ENCODE measurements at places on chromosomes 3 and 15. TPM values are rescaled to one million over a fixed set of nuclear protein-coding genes. Genes with fewer than 3 reads are reported as not detected.

SUCNR1 gene
- total RNA-seq, result not detected

CCR3 gene
- total RNA-seq, result not detected

GOLGA6B gene
- total RNA-seq, result not detected

CYP8B1 gene
- total RNA-seq, result not detected

EPHB1 gene
- total RNA-seq, result not detected

KNSTRN gene
- total RNA-seq, result 60.7 TPM

IL17RB gene
- 0.14 TPM for total RNA-seq

RBP2 gene
- not detected for total RNA-seq

- no peaks in the 10 kb centered on the region for H3K27me3 ChIP-seq
- no peak for DNase-seq
- no peaks in the 10 kb centered on the region for H3K4me1 ChIP-seq
- no peak overlapping the region for H3K27ac ChIP-seq
- H3K4me3 ChIP-seq, result no peak overlapping the region
Measured at GRCh38 chr3:61015408-61015807, 235.8 kb downstream of the FHIT start.

DNA sequence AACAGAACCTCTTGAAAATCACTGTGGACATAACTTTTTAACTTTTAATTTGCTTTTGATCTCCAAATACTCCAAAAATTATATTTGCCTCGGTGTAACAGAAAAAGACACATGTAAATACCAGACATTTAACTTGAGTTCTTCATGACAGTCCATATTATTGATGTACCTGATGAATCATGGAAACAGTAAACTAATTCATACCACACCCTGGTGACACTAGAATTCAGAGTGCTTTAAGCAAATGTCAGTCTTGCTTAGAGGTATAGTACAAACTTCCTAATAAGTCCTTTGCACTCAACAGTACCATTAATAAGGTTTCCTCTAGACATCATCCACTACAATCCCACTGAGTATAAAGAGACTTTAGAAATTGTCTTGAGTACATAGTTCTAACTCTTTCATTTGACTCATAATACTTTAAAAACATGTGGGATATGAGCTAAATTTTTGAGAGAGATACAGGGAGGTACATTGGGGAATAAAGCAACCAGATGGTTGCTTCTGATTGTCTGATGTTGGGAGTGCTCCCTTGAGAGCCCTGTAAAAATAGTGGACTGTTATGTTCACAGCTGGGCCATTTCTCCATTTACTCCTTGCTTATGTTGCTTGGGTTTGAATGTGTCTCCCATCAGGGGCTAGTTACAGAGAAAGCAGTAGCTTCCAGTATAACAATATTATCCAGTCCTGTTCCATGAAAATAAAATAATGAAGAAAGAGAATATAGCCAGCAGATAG lies 175.7 kb downstream of the ALCAM start:
- H3K4me1 ChIP-seq, result no peaks in the 10 kb centered on the region
- H3K27ac ChIP-seq, result no peak overlapping the region
- DNase-seq, result no peak
- no peaks in the 10 kb centered on the region for H3K27me3 ChIP-seq
- no peak overlapping the region for H3K4me3 ChIP-seq
- peaks cover 14% of the 10 kb centered on the region for H3K36me3 ChIP-seq

DNA sequence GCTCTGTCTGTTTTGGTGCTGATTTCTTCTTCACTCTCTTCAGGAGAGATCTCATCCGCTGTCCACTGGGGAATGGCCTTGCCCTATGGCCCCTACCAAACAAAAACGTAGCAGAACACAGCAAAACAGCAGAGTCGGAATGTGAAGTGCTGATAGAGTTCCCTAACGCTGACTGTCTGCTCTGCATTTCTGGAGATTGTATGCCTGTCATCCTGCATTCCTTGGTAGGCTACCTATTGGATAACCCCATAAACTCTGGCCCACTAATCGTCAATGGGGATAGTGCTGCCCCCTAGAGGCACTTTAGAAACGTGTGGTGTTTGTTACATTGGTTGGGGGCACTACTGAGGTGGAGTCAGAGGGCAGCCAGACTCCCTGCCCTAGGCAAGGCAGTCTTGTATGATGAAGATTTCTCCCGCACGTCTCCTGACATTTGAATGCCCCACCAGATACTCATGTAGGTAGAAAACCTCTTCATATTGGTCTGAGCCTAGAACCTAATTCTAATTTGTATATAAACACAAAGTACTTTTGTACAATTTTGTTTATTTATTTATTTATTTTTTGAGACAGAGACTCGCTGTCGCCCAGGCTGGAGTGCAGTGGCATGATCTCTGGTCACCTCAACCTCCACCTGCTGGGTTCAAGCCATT lies 15.6 kb upstream of the MAGEF1 start:
- peak overlapping the region; percentile 2 for H3K27ac ChIP-seq
- H3K4me1 ChIP-seq, result no peaks in the 10 kb centered on the region
- DNase-seq, result peak; percentile 70
- H3K4me3 ChIP-seq, result no peak overlapping the region
- no peaks in the 10 kb centered on the region for H3K27me3 ChIP-seq
- no peaks in the 10 kb centered on the region for H3K36me3 ChIP-seq

- H3K27ac ChIP-seq, result no peak overlapping the region
- H3K27me3 ChIP-seq, result no peaks in the 10 kb centered on the region
- H3K4me1 ChIP-seq, result peaks cover 49% of the 10 kb centered on the region
- no peak overlapping the region for H3K4me3 ChIP-seq
Measured at GRCh38 chr3:171187706-171188290, 161.3 kb upstream of the SLC2A2 start.

- no peaks in the 10 kb centered on the region for H3K27me3 ChIP-seq
- no peaks in the 10 kb centered on the region for H3K36me3 ChIP-seq
- no peak overlapping the region for H3K4me3 ChIP-seq
- no peaks in the 10 kb centered on the region for H3K4me1 ChIP-seq
- no peak for DNase-seq
- H3K27ac ChIP-seq, result no peak overlapping the region
Measured at GRCh38 chr15:35505141-35505540, 40.8 kb downstream of the DPH6 start.

DNA sequence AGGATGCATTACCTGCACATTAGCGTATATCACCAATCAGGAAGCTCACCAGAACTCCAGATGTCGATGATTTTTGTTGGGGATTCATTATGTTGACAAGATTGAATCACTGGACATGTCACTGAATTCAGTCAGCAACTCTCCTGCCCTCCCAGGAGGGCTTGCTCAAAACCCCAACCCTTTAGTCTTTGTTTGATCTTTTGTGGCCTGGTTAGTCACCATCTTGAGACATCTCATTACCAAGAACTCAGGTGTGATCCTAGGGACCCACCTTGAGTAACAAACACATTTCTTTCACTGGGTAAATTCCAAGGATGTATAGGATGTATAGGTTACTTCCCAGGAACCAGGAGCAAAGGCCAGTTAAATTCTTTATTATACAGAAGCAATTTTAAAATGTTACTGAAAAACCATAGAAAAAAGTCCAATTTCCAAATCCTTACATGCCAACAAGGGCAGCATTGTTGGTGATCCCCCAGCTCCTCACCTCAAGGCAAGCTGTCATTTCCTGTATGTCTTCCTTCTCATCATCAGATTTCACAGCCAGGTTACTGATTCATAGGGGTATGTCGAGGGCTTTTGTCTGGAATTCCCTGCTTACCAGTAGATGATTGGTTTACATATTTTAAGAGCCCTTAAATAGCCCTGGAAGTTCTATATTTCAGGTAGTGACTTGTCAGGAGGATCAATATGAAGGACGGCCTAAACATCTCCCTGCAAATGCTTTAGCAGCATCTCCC lies 11.7 kb downstream of the SNRPN start:
- H3K27ac ChIP-seq, result no peak overlapping the region
- DNase-seq, result no peak
- no peaks in the 10 kb centered on the region for H3K4me1 ChIP-seq
- no peak overlapping the region for H3K4me3 ChIP-seq
- H3K27me3 ChIP-seq, result no peaks in the 10 kb centered on the region
- peaks cover 74% of the 10 kb centered on the region for H3K36me3 ChIP-seq

DNA sequence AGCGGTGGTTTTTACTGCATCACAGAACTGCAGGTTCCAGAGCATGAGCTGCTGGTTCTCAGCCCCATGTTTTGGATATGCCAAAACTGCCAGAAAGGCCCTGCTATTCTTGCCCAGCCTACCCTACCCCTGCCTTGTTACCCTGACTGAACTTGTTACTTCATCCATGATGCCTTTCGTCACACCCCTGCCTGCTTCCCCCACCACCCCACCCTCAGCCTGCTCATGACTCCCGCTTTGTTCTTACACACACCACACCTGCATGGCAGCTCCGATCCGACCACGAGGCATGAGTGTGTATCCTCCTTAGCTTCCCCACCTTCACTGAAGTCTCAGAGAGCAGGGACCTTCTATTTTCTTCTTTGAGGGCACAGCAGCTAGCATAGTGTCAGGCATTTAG lies 5.1 kb upstream of the TM4SF1 start:
- peaks cover 9% of the 10 kb centered on the region for H3K27me3 ChIP-seq
- no peak overlapping the region for H3K27ac ChIP-seq
- no peak overlapping the region for H3K4me3 ChIP-seq
- H3K4me1 ChIP-seq, result no peaks in the 10 kb centered on the region
- no peak for DNase-seq

- H3K4me1 ChIP-seq, result no peaks in the 10 kb centered on the region
- H3K27ac ChIP-seq, result no peak overlapping the region
- DNase-seq, result no peak
- no peaks in the 10 kb centered on the region for H3K36me3 ChIP-seq
- H3K27me3 ChIP-seq, result peaks cover 2% of the 10 kb centered on the region
- H3K4me3 ChIP-seq, result no peak overlapping the region
Measured at GRCh38 chr3:152785051-152785450, 49.9 kb upstream of the P2RY1 start.

DNA sequence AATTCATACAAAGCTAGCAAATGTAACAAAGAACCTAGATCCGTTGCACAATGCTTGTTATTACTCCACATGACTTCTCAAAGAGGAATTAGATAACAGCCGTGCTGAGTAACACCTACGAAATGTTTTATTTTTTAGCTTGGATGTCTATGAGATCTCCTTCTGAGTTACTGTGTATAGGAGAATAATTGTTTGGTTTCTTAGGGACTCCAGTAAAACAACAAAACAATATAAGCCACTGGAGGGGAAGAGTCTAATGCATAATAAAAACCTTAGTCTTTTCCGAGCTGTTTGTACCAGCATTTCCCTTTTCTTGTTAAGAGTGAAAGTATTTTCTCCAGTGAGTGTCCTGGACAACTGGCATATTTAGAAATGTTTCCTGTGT lies 15.6 kb downstream of the SNAP23 start:
- peaks cover 8% of the 10 kb centered on the region for H3K36me3 ChIP-seq
- H3K4me1 ChIP-seq, result peaks cover 2% of the 10 kb centered on the region
- no peak overlapping the region for H3K27ac ChIP-seq
- DNase-seq, result no peak

DNA sequence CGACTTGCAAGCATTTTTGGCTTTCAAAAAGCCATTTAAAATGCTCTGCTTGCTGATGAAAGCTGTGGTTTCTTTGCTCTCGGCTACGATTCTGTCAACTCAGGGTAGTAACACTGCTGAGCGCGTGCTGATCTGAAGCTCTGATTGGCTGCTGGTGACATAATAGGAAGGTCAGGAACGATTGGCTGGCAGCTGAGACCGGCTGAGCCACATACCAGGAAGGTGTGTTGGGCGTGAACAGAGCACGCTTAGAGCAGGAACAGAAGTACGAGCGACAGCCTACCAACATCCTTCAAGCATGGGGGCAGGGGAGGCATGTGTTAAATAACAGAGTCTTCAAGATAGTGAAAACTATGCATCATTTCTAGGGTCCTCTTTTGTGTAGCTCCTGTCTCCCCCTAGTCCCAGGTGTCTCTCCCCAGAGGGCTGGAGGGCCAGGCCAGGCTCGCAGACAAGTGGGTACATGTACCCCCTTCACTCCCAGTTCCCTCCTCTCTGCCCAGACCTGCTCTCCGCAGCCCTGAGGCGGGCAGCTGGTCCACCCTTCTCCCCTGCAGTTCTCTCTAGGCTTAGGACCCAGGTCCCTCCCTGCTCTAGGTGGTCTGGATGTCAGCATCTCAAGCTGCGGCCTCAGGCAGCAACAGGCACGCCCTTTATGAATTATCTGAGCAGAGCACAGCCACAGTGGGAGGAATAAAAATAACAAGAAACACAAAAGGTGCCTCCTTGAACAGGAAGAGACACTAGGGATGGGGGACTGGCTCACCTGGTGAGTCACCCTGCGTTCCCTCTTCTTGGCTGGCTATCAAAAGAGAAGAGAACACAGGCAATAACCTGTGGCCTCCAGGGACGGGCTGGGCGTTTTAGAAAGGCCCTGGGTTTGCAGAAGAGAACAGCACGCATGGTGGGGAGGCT lies 76.0 kb downstream of the TAMM41 start:
- peaks cover 18% of the 10 kb centered on the region for H3K4me1 ChIP-seq
- peak overlapping the region; percentile 10 for H3K4me3 ChIP-seq
- H3K27ac ChIP-seq, result peak overlapping the region; percentile 71
- no peaks in the 10 kb centered on the region for H3K27me3 ChIP-seq
- no peaks in the 10 kb centered on the region for H3K36me3 ChIP-seq

Data from activated naive CD4-positive, alpha-beta T cell treated with anti-CD3 and anti-CD28 coated beads for 36 hours (primary cell).